ENCODE measurements at places on chromosomes 12 and 14.

GRCh38 chr14:50354527-50354926, 42.2 kb downstream of the CDKL1 start:
- no peak for DNase-seq

DNA sequence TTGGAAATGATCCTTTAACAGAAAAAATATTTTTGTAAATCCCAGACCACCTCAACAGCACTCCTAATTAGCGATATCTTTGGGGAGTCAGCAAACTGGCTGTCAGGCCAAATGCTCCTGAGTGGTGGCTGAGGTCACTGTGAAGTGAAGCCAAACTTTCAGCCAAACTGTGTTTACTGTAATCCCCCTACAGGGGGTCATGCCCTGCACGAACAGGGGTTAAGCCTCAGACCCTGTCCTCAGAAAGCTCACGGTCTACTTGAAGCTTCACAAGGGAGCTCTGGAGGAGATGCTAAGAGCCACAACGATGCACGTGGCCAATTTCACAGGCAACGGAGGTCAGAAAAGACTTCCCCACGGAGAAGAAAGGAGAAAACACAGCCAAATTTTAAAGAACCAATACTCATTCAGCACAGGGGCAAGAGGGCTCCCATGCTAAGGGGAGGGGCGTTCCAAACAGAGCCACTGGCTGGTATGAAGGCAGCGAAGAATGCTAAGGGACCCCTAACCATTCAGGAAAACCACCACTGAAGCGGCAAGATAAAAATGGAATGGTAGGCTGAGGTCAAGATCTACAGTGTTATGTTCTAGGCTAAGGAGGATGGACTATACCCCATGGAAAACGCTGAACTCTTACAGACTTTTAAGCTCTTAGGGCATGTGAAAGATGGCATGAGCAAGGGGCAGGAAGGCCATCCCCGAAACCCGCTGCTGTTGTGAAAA, 105.4 kb downstream of the ITPR2 start:
- DNase-seq, result no peak

DNA sequence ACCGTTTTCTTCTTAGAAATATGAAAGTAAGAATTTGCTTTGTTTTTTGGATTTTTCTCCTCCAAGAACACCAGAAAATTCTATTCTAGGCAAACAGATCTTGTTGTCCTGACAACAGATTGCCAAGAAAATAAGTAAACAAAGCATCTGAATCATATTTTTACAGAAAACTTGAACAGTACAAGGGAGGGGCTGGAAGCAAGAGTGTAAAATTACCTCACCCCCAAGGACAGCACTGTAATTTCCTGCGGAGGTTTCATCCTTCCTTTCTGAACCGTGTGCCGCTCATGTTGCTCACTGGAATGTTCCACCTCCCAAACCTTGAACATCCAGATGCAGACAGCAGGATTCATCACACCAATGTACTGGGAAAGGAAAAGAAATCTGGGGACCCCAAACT, 5.4 kb upstream of the CAMKK2 start:
- DNase-seq, result no peak

- DNase-seq, result no peak
Observed at GRCh38 chr12:131628023-131628740, 82.7 kb upstream of the SFSWAP start.

DNA sequence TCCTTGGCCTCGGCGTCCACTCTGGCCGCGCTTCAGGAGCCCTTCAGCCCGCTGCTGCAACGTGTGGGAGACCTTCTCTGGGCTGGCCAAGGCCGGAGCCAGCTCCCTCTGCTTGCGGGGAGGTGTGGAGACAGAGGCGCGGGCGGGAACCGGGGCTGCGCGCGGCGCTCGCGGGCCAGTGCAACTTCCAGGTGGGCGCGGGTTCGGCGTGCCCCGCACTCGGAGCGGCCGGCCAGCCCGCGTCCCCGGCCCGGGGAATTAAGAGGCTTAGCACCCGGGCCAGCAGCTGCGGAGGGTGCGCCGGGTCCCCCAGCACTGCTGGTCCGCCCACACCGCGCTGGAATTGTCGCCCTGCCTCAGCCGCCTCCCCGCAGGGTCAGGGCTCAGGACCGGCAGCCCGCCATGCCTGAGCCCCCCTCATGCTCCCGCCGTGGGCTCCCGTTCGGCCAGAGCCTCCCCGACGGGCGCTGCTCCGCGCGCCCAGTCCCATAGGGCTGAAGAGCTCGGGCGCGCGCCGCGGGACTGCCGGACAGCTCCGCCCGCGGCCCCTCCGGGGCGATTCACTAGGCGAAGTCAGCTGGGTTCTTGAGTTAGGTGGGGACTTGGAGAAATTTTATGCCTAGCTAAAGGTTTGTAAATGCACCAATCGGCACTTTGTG, 673.9 kb downstream of the SLC16A7 start:
- no peak for DNase-seq

DNA sequence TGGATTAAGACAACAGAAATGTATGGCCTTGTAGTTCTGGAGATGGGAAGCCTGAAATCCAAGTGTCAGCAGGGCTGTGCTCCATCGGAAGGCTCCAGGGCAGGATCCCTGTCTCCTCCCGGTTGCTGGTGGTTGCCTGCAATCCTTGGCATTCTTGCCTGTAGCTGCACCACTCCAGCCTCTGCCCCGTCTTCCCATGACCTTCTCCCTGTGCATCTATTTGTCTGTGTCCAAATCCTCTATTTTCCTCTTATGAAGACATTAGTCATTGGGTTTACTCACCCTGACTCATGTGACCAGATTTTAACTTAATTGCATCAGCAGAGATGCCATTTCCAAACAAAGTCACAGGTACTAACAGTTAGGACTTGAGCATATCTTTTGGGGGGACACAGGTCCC, 15.1 kb downstream of the TUNAR start:
- no peak for DNase-seq

DNA sequence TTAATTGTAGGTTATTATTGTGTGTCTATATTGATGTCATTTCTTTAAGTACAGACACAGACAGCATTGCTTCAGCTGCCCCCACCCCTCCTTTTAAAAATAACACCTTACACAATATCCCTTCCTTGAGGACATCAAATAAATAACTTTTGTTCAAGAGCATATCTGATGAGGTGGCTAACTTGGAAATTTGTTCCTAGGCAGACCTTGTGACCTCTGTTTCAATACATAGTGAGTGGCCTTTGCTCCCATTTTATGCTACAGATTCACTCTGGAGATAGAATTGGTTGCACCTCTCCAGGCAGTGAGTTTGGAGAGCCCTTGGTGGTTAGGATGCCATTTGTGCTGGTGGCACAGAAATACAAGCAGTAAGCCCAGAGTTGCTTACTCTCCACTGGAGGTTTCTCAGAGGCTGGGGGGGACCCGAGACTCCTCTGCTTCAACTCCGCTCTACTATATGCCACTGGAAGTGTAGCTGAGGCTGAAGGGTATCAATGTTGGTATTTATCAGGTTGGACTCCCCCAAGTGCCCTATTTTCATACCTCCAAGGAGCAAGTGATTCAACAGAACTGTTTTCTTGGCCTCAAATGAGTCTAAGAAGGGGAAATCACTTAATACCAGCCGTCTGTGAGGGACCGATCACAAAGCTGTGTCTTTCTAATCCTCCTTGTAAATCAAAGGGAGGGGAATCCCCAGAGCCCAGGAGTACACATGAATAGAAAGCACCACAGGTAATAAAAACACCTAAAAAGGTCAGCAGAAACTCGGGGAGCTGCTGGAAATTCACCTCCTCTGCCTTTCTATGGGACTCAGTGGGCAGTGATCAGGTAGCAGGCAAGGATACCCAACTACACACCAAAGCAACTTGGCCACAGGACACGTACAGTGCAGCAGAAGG, 463.1 kb downstream of the RAD51B start:
- DNase-seq, result no peak

- DNase-seq, result no peak
Observed at GRCh38 chr12:91355150-91356006, 172.8 kb upstream of the DCN start.

DNA sequence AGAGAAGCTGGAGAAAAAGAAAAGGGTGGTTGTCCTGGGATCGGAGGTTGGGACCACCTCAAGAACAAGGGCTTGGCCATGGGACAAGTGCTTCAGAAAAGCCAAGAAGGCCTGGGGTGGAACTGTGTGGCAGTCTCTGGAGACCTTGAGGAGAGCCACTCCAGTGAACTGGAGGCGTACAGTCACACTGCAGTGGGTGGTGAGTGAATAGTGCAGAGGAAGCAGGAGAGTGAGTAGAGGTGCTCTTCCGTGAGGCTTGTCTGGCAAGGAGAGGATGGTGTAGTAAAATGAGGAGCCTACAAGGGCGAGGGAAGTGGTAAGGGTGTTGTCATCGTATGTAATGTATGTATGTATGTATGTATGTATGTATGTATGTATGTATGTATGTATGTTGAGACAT, 20.9 kb downstream of the RASSF3 start:
- DNase-seq, result no peak

Data from activated gamma-delta T cell (primary cell).